ENCODE measurements at places on chromosomes 11 and 22.

- peaks cover 3% of the 10 kb centered on the region for H3K36me3 ChIP-seq
- no peak for DNase-seq
- no peak overlapping the region for H3K27ac ChIP-seq
- no peaks in the 10 kb centered on the region for H3K4me1 ChIP-seq
- peaks cover 32% of the 10 kb centered on the region for H3K27me3 ChIP-seq
- H3K4me3 ChIP-seq, result no peak overlapping the region
Observed at GRCh38 chr11:11640996-11641395, 19.2 kb upstream of the GALNT18 start.

DNA sequence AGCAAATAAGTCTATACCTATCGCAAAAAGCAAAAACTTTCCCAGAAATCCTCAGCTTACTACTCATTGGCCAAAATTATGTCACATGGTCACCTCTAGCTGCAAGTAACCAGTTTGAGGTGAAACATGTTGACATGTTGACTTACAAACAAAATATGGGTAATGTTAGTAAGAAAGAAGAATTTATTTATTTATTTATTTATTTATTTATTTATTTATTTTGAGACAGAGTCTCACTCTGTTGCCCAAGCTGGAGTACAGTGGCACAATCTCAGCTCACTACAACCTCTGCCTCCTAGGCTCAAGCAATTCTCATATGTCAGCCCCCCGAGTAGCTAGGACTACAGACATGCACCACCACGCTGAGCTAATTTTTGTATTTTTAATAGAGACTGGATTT, 5.4 kb upstream of the SLC35C1 start:
- peaks cover 2% of the 10 kb centered on the region for H3K36me3 ChIP-seq
- no peak overlapping the region for H3K4me3 ChIP-seq
- no peaks in the 10 kb centered on the region for H3K4me1 ChIP-seq

DNA sequence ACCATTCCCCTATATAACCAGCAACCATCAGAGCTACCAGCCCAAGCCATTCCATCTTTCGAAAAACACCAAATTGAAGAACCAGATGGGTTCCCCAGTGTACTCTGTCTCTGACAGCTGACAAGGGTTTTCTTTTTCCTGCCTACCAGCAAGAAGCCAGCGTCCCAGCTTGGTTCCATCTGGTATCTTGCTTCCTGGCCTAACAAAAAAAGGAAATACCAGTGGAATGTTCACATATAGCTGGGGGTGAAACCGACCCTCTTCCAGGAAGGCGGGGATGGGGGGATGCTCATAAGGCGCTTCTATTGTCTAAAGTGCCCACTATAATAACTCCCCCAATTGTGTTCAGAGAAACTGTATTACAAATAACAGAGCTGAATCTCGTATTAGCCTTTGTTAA, 172.3 kb downstream of the LDLRAD3 start:
- H3K27me3 ChIP-seq, result peaks cover 5% of the 10 kb centered on the region
- H3K4me3 ChIP-seq, result no peak overlapping the region
- no peak for DNase-seq
- H3K4me1 ChIP-seq, result no peaks in the 10 kb centered on the region
- no peak overlapping the region for H3K27ac ChIP-seq

DNA sequence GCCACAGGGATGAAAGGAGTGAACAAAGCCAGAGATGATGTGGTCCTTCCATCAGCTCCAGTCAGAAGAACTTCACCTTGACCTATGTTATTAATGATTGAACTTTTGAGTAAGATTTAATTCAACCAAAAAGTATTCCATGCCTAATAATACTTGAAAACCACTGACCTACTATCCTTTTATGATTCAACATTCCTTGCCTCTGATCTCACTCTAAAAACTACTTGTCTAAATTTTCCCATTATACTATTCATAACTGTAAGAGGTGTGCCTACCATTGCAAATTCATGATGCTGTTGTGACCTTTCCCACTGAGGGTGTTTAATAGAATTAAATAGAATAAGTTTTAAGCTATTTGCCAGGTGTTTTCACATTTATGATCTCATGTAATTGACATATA, 164.7 kb upstream of the GUCY1A2 start:
- no peak overlapping the region for H3K4me3 ChIP-seq
- H3K4me1 ChIP-seq, result no peaks in the 10 kb centered on the region
- no peaks in the 10 kb centered on the region for H3K36me3 ChIP-seq
- no peak for DNase-seq

DNA sequence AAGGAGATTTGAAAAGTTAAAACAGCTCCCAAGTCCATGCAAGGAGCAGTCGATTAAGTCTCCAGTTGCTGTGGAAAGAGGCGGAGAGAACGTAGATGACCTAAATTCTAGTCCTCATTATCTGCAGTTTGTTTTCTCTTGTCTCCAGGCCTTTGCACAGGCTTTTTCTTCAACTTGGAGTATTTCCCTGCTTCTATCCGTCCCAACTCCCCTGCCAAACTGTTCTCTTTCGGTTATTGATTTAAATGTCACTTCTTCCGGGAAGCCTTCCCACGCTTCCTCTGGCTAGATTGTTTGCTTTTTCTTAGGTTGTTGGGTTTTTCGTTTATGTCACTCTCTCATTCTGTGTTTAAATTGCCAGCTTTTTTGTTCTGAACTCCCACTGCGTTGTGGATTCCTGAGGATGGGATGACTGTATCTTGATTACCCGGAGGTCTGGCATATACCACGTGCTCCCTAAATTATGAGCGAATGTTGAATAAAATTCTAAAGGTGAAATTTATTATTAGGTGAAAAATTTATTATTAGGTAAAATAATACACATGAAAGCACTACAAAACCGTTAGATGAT, 463 bp downstream of the TMEM126B start:
- H3K27me3 ChIP-seq, result no peaks in the 10 kb centered on the region
- peak overlapping the region; percentile 98 for H3K27ac ChIP-seq
- DNase-seq, result peak; percentile 18
- no peaks in the 10 kb centered on the region for H3K36me3 ChIP-seq
- peaks cover 54% of the 10 kb centered on the region for H3K4me1 ChIP-seq

GRCh38 chr22:44665115-44665514, 36.9 kb upstream of the PRR5 start:
- no peak for DNase-seq
- peaks cover 33% of the 10 kb centered on the region for H3K4me1 ChIP-seq
- no peak overlapping the region for H3K27ac ChIP-seq
- no peak overlapping the region for H3K4me3 ChIP-seq
- no peaks in the 10 kb centered on the region for H3K36me3 ChIP-seq

- no peaks in the 10 kb centered on the region for H3K4me1 ChIP-seq
- H3K27me3 ChIP-seq, result peaks cover 44% of the 10 kb centered on the region
- H3K4me3 ChIP-seq, result no peak overlapping the region
- H3K36me3 ChIP-seq, result no peaks in the 10 kb centered on the region
Observed at GRCh38 chr11:69572861-69573260, 68.1 kb upstream of the CCND1 start.

- DNase-seq, result no peak
- H3K4me1 ChIP-seq, result peaks cover 6% of the 10 kb centered on the region
- no peak overlapping the region for H3K27ac ChIP-seq
Observed at GRCh38 chr22:25134451-25134850, 65.2 kb upstream of the CRYBB3 start.

- no peaks in the 10 kb centered on the region for H3K36me3 ChIP-seq
- H3K27me3 ChIP-seq, result peaks cover 55% of the 10 kb centered on the region
- no peak for DNase-seq
- H3K4me3 ChIP-seq, result peak overlapping the region; percentile 81
- peaks cover 15% of the 10 kb centered on the region for H3K4me1 ChIP-seq
Observed at GRCh38 chr22:20436768-20437612, 635 bp downstream of the SCARF2 start.

DNA sequence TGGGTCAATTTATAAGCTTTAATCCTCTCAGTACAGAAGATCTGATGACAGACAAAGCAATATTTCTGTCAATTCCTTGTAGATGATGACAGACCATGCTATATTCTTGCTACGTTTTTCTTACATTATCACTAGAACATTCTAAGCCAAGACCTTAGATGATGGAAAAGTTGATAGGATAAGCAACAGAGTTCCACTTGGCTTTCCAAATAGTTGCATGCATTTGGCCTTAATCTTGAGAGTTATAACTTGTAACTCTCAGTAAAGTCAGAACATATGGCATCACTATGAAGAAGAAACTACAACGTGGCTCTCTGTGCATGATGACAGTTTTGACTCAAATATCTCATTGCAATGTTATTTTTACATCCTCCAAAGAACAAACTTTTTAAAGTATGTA, 544.3 kb upstream of the LRRC4C start:
- no peaks in the 10 kb centered on the region for H3K36me3 ChIP-seq
- H3K4me3 ChIP-seq, result no peak overlapping the region
- H3K27me3 ChIP-seq, result no peaks in the 10 kb centered on the region
- no peaks in the 10 kb centered on the region for H3K4me1 ChIP-seq

GRCh38 chr11:124841840-124842239, 23.4 kb upstream of the ROBO3 start:
- H3K4me1 ChIP-seq, result peaks cover 26% of the 10 kb centered on the region
- no peak overlapping the region for H3K27ac ChIP-seq
- no peak overlapping the region for H3K4me3 ChIP-seq
- H3K36me3 ChIP-seq, result peaks cover 3% of the 10 kb centered on the region

GRCh38 chr11:75474878-75475766, 42.1 kb upstream of the KLHL35 start:
- H3K27me3 ChIP-seq, result no peaks in the 10 kb centered on the region
- peak overlapping the region; percentile 69 for H3K4me3 ChIP-seq
- peaks cover 13% of the 10 kb centered on the region for H3K4me1 ChIP-seq
- H3K27ac ChIP-seq, result peak overlapping the region; percentile 56

GRCh38 chr22:37368058-37368457, 59.2 kb downstream of the ELFN2 start:
- no peaks in the 10 kb centered on the region for H3K36me3 ChIP-seq
- no peaks in the 10 kb centered on the region for H3K4me1 ChIP-seq
- no peak overlapping the region for H3K27ac ChIP-seq

DNA sequence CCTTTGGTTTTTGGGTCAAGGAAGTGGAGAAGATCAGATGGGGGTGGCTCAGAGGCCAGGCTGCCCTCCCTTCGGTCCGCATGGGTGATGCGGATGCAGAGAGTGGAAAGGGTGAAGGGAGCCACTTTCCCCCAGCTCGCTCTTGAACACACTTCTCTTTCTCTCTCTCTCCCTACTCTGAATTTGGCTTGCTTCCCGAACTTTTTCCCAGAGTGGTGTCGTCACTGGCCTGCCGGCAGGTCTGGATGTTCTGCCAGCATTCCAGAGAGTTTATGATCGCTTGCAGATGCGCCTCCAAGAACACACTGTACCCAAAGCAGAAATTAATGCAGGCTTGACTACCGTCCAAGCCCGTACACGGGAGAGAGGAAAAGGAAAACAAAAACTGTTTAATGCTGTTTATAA, 103.2 kb downstream of the ZBTB16 start:
- H3K27ac ChIP-seq, result no peak overlapping the region
- H3K4me3 ChIP-seq, result no peak overlapping the region
- H3K4me1 ChIP-seq, result peaks cover 70% of the 10 kb centered on the region

- no peaks in the 10 kb centered on the region for H3K27me3 ChIP-seq
- no peak overlapping the region for H3K4me3 ChIP-seq
- H3K36me3 ChIP-seq, result peaks cover 5% of the 10 kb centered on the region
Observed at GRCh38 chr11:17185938-17186337, 21.8 kb downstream of the PIK3C2A start.

DNA sequence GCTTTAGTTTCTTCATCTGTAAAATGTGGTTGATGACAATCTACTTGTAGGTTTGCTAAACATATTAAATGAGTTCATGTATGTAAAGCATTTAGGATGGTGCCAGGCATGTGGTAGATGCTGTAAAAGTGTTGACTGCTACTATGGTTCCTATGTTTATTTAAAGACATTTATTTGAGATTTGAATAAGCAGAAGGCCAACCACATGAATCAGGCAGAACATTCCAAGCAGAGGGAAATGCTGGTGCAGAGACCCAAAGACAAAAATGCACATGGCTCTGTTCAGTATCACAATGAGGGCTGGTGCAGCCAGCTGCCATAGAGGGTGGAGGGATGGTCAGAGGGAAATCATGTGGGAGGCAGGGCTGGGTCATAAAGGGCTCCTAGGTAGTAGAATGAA, 156.2 kb upstream of the PDGFD start:
- H3K4me1 ChIP-seq, result no peaks in the 10 kb centered on the region
- no peaks in the 10 kb centered on the region for H3K36me3 ChIP-seq
- no peak for DNase-seq
- no peak overlapping the region for H3K4me3 ChIP-seq
- no peak overlapping the region for H3K27ac ChIP-seq

- no peak overlapping the region for H3K27ac ChIP-seq
- DNase-seq, result peak; percentile 56
- H3K4me1 ChIP-seq, result peaks cover 10% of the 10 kb centered on the region
- H3K36me3 ChIP-seq, result no peaks in the 10 kb centered on the region
- H3K27me3 ChIP-seq, result peaks cover 12% of the 10 kb centered on the region
Observed at GRCh38 chr22:37021710-37022482, 2.4 kb downstream of the MPST start.

GRCh38 chr11:112345706-112346105, 85.0 kb upstream of the PLET1 start:
- H3K27ac ChIP-seq, result no peak overlapping the region
- no peaks in the 10 kb centered on the region for H3K27me3 ChIP-seq
- DNase-seq, result no peak
- no peak overlapping the region for H3K4me3 ChIP-seq

DNA sequence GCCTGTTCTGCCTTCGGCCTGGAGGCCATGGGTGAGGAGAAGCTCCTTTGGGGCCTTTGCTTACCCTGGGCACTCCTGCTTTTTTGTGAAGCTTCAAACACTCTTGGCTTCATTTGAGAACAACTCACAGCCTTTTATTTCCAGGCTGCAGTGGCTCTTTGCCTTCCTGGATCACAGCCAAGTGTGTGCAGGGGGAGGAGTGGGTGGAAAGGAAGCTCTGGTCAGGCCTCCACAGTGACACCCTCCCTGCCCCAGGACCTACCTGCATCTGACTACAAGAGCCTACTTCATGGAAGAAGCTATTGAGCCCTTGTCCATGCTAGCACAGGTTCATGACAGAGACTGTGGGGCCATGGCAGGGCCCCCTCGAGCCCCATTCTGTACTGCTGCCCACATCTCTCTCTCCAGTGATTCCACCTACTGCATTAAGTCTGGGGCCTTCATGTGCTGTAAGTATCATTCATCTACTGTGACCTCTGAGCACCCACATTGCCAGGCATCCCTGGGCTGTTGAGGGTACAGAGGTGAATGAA, 52.3 kb downstream of the GAB4 start:
- no peaks in the 10 kb centered on the region for H3K4me1 ChIP-seq
- H3K36me3 ChIP-seq, result no peaks in the 10 kb centered on the region
- H3K27ac ChIP-seq, result no peak overlapping the region
- H3K27me3 ChIP-seq, result no peaks in the 10 kb centered on the region
- no peak for DNase-seq

All from activated T-cell treated with anti-CD3 and anti-CD28 coated beads, Interleukin-2, amount 50 U/mL, for 72 hours (primary cell).